ENCODE measurements at places on chromosomes 1 and 21.

- no peak for DNase-seq
Measured at GRCh38 chr1:203360547-203361185, 9.7 kb upstream of the FMOD start.

DNA sequence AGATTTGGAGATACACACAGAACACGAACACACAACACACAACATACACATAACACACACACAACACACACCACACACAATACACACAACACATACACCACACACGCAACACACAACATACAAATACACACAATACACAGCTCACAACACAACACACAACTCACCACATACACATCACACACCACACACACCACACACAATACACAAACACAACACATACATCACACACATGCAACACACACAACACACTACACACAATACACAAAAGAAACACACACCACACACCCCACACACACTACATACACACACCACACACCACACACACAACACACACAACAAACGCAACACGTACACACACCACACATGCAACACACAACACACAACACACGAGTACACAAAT, 29.1 kb upstream of the C1orf174 start:
- no peak for DNase-seq

- no peak for DNase-seq
Measured at GRCh38 chr1:169236880-169237279, 130.4 kb downstream of the ATP1B1 start.

- DNase-seq: no peak
Measured at GRCh38 chr1:248416226-248416625, 13.4 kb downstream of the OR2T1 start.

DNA sequence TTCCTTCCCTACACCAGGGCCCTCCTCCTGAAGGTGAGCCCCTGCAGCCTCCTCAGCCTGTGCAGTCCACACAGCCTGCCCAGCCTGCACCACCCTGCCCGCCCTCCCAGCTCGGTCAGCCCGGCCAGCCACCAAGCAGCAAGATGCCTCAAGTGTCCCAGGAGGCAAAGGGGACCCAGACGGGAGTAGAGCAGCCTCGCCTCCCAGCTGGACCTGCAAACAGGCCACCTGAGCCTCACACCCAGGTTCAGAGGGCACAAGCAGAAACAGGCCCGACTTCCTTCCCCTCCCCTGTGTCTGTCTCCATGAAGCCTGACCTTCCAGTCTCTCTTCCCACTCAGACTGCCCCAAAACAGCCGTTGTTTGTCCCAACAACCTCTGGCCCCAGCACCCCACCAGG, 38.8 kb downstream of the ZBTB17 start:
- no peak for DNase-seq

DNA sequence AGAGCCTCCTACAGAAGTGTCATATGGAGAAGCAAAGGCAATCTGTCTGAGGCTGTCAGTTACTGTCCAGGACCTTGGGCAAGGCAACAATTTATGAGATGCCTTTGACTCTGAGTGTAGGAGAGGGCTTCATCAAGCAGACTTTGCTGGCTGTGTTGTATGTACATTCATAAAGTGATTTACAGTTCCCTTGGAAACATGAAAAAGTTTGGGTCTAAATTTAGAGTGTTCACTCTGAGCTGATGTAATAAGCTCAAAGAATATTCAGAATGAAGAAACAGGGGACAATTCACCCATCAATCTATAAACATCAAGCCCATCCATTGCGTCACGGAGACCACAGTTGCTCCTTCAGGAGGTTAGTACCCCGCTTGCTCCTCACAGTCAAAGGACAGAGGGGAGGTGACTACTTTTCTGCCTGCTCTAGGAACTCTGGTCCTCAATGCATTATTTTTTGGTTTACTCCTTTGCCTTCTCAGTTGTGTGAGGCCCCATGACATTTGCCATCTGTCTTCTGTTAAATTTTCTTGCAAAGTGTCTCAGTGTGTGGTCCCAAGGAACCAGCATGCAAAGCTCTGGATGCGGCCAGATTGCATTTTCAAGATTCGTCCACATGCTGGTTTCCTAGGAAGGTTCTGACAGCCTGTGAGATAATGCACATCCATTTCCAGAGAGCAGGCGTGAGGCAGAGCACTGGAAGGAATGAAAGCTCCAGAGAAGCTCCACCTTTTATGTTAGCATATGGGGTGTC, 241.1 kb upstream of the KIAA0040 start:
- no peak for DNase-seq

DNA sequence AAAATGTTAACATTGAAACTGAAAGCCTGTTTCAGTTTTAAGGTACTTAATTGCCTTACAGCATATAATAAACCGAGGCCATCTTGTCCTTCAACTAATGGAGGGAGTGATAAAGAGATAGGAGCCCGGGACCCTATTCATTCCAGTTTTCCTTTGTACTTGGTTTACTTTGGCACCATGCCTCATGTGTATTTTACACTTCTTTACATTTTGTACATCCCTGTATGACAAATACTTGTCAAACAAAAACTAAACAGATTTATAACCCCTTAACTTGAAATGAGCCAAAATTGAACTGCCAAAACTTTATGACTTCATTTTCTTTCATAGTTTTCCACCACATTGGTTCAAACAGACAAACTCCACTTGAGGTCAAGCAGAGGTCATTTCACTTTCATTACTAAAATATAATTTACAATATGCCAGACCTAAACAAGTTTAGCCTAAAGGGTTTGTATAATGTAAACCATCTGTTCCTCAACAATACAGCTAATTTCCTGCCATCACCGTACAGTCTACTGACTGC, 30.9 kb upstream of the UBE2U start:
- DNase-seq: no peak

DNA sequence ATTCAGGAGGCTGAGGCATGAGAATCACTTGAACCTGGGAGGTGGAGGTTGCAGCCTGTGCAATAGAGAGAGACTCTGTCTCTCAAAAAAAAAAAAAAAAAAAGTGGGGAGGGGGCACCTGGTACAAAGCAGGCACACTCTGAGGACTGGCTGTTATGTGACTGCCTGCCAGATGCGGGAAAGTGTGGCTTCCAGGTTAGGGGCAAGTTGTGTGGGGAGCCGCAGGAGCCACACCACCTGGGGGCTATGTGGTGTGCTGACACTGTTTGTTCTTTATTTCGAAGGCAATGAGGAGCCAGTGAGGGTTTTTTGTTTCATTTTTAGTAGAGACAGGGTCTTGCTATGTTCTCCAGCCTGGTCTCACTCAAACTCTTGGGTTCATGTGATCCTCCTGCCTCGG, 5.7 kb downstream of the THEMIS2 start:
- DNase-seq: no peak

- DNase-seq: no peak
Measured at GRCh38 chr1:237104096-237104495, 62.1 kb downstream of the RYR2 start.

DNA sequence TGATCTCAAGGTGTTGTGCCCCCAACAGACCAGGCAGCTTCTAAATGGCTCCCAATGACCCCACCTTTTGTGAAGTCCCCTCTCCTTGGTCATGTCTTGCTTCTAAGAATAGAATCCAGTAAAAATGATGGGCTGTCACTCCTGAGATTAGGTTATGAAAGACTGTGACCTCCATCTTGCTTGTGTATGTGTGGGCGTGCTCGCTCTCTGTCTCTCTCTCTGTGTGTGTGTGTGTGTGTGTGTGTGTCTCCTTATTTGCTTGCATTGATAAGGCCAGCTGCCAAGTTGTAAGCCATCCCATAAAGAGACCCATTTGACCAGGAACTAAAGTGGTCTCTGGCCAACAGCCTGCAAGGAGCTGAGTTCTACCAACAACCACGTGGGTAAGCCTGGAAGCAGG, 22.9 kb upstream of the TMEM51 start:
- no peak for DNase-seq

DNA sequence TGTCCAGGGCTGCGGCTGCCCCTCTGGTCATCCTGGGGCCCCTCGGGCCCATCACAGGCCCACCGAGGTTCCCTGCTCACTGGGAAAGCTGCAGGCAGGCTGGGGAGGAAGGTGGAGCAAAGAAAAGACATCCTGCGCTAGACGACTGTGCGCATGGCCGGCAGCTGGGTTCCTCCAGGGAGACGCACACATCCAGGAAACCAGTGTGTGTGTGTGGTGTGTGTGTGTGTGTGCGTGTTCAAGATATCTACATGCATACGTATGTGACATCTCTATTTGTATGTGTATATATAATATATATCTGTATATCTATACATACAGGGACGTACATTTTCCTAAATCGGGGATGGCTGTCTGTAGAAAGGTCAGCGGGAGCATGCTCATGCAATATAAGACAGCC, 63.7 kb downstream of the ACOT7 start:
- no peak for DNase-seq

DNA sequence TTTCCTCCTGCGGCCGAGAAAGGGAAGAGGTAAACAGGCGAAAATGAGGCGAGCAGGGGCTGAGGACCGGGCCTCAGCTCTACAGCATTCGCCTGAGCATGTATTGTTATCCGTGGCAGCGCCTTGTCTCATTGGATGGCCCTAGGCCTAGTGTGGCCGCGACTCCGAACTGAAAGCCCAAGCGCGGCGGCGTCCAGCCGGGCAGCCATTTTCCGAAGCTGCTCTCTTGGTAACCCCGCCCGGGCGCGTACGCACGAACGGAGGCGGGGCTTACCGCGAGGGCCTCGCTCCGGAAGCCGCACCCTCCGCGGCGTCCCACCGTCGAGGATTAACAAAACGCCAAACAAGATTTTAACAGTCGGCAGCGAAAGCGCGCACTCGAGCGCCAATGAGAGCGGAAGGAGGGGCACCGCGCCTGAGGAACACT, 797 bp upstream of the USP1 start:
- DNase-seq: peak; percentile 98

- no peak for DNase-seq
Measured at GRCh38 chr1:243927381-243927780, 77.3 kb upstream of the AKT3 start.

DNA sequence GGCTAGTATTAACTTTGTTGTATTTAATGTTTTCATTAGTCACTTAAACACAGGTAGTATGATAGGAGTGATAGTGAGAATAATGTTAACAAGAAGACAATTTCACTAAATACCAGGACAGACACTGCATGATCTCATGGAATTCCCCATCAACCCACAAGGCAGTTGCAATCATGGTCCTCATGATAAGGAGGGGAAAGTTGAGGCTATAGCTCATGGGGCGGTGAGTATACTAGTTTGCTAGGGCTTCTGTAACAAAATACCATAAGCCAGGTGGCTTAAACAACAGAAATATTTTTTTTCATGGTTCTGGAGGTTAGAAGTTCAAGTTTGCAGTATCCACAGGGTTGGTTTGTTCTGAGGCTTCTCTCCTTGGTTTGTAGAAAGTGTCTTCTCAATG, 115.8 kb downstream of the DSCAM start:
- no peak for DNase-seq

DNA sequence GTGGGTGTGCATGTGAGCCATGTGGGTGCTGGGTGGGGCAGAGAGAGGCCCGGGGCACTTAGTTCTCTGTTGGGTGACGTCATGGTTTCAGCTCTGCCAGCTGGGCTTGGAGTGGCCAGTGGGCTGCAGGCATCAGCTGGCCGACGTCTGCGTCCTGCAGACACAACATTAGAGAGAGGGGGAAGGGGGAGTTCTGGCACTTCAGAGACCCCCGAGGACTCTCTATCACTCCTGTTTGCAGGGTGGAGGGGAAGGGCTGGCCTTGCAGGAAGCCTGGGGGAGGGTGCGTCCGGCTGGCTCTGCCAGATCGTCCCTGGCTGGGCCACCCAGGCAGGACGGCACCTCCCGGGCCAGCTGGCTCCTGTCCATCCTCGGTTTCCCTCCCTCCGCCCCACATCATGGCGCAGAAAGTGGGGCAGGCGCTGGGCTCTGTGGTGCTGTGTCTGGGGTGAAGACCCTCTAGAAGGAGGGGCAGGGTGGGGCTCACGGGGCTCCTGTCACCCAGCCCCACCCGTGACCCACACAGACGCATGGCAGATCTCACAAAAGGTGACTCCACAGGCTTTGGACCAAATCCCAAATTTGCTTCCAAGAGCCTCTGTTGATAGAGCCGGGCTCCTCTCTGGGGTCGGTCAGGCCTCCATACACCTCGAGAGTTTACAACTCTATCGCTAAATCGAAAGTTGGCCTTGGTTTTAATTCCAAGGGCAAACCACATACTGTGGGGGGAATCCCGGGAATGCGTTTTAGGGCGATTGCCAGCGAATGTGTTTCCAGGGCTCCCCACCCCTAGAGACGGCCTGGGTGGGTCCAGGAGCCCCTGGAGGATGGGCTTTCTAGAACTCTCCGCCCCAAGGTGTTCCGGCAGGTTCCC, 73.4 kb upstream of the TTC34 start:
- no peak for DNase-seq

DNA sequence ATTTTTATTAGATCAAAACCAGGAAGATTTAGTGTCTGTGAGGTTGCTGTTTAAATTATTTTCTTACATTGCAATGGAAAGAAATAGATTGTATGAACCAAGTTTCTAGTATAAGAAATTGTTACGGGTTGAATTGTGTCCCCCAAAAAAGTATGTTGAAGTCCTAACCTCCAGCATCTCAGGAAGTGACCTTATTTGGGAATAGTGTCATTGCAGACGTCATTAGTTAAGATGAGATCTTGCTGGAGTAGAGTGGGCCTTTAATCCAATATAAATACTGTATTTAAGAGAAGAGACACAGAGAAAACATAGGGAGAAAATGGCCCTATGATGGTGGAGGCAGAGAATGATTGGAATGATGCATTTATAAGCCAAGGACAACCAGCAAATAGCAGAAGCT, 188.7 kb upstream of the SAMSN1 start:
- no peak for DNase-seq

DNA sequence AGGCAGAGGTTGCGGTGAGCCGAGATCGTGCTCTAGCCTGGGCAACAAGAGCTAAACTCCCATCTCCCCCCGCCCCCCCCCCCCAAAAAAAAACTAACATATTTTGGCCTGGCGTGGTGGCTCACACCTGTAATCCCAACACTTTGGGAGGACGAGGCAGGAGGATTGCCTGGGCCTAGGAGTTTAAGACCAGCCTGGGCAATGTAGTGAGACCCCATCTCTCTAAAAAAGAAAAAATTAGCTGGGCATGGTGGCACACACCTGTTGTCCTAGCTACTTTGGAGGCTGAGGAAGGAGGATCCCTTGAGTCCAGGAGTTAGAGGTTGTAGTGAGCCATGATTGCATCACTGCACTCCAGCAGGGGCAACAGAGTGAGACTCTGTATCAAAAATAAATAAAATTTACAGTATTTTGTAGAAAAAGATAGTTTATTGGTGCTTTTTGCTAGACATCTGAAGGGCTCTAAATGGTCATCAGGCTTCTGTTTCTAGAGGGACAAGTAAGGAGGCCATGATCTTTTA, 9.0 kb downstream of the YTHDF2 start:
- no peak for DNase-seq

- no peak for DNase-seq
Measured at GRCh38 chr1:18884419-18884717, 18.0 kb downstream of the ALDH4A1 start.

- no peak for DNase-seq
Measured at GRCh38 chr1:27037518-27037917, 24.9 kb upstream of the TENT5B start.
